Caki2 (cell line): ENCODE measurements at places on chromosomes 4 and X. TPM values are rescaled to one million over a fixed set of nuclear protein-coding genes. Genes with fewer than 3 reads are reported as not detected.
A peak's percentile ranks its signal among the peaks of the same experiment; 100 is the strongest.

DNA sequence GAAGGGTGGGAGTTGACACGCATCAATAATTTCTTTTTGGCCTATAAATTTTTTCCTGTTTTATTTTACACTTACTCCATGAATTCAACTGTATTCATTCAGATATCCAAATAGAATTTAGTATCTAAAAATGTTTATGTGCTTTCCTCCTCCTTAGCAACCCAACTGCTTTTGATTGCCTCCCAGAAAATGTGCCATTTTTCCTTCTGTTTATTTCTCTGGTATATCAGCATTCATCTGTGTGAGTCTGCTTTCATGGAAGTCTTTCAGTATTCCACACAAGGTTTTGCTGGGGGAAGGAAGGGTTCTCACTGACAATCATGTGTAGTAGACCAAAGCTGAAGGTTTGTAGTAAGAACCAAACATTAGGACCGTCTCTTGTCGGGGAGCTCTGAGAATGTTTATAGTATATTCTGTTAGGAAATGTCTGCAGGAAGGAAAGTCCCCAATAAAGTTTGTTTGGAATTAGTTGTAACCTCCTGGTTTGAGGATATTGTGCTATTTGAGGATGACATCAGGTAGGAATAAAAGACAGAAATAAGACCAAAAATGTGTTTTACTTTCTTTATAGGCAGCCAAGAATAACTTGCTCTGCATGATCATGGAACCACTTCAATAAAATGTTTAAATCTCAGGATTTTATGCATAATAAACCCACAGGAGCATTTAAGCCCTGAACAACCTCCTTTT lies 673.6 kb upstream of the INTU start:
- DNase-seq: no peak

- no peak for DNase-seq
These were observed 59.5 kb downstream of the SLC39A8 start for GRCh38 chr4:102285831-102286230.

GRCh38 chr4:180827232-180828009 lies 1415.8 kb upstream of the TENM3 start:
- peak; percentile 41 for DNase-seq

SLC9B1 gene
- not detected in 2 replicates for total RNA-seq
